Activated CD8-positive, alpha-beta T cell treated with anti-CD3 and anti-CD28 coated beads, Interleukin-2, amount 10 ng/mL, durations not matched to agents 7 days and 5 days (primary cell): ENCODE measurements at places on chromosomes 16 and 17. TPM values are rescaled to one million over a fixed set of nuclear protein-coding genes. Genes with fewer than 3 reads are reported as not detected.

DNA sequence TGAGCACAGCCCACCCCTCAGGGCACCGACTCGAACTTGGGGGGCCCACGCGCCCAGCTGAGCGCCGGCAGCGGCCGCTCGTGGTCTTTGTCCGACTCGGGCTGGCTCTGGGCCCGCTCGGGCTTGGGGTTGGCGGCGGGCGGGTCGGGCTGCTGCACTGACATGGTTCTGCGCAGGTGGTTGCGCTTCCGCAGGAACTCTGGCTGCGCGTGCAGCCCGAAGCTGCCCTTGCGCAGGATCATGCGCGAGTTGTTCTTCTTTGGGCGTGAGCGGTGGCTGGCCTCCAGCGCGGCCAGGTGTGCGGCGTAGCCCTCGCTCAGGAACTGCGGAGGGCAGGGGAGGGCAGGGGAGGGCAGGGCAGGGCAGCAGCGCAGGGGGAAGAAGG lies 11.1 kb downstream of the PIMREG start:
- peak; percentile 46 for DNase-seq

DNA sequence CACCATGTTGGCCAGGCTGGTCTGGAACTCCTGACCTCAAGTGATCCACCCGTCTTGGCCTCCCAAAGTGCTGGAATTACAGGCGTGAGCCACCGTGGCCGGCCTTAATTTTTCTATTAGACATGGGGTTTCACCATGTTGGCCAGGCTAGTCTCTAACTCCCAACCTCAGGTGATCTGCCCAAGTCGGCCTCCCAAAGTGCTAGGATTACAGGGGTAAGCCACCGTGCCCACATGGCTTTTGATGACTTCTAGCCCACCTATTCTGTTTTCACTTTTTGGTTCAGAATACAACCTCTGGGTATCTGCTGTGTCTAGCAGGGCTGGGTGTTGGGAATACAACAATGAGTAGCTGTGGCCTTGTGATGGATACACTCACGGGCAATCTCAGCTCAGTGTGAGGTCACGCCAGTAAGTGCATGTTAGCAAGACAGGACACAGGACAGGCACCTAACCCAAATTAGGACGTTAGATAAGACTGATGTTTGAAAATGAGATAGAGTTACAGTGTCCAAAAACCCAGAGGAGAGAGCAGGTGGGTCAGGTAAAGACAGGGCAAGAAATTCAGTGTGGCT lies 14.1 kb upstream of the YWHAE start:
- no peak for DNase-seq

DNA sequence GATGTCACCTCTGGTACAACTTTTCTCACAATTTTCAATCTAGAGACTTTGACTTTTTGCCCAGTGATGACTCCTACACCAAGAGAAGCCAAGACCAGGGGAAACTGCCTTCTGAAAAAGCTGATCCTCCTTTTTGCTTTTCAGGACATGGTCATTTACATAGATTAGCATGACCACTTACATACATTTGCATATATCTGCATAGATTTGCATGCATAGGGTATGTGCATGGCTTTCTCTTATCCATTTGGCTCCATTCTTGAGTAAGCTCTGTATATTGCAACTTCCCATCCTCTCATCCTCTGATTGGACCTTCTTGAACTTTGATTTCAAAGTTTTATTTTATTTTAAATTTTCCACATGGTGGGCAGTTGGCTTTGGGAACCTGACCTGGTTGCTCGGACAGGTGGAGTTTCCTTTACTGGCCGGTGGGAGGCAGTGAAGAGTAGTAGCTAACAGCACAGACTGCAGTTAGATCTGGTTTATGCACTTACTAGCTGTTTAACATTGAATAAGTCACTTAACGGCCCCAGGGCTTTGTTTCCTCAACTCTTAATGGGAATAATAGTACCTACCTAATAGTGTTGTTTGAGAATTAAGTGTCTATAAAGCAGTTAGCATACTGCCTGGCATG lies 92.9 kb downstream of the GPR139 start:
- DNase-seq, result no peak

DNA sequence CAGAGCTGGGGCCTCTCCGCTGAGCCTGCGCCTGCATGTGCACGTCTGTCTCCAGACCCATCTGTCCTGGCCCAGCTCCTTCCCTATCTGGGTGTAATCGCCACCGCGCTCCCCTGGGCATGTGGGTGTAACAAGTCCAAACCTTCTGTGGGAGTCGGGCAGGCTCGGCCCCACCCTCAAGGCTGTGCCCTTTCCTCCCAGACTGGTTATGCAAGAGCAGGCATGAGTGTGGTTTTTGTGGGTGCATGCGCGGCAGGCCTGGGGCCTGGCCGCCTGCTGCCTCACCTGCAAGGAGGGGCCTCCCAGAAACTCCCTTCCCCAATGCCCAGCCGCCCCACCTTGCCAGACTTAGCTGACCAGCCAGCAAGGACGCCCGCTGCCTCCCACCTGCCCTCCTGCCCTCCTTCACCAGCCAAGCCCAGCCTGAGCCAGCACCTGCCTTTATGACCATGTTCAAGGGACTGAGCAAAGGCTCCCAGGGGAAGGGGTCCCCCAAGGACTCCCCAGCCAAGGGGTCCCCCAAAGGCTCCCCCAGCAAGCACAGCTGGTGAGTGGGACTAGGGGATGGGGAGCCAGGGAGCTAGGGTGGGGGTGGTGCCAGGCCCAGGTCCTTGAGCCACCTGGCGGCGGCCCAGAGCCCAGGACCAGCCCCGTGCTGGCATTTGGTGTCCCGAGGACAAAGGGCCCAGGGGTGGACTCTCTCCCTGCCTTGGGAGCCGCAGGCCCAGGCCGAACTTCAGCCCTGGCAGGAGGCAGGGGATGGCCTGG lies at the start of gene EVPLL:
EVPLL (plus strand) TSS at position 342 of the 768 bp plus-strand sequence. CDS start 3,160 bp downstream, outside the sequence.
- DNase-seq, result no peak

- DNase-seq, result no peak
Observed at GRCh38 chr16:65121870-65122723, at the start of gene CDH11. CDH11 (minus strand) TSS chr16:65122063; CDS start chr16:65004869, 117,194 bp downstream.

GRCh38 chr17:3918372-3919122 lies 2.3 kb upstream of the P2RX1 start:
- no peak for DNase-seq

- DNase-seq, result no peak
Observed at GRCh38 chr16:20611350-20611902, 35.3 kb upstream of the ACSM2B start.

DNA sequence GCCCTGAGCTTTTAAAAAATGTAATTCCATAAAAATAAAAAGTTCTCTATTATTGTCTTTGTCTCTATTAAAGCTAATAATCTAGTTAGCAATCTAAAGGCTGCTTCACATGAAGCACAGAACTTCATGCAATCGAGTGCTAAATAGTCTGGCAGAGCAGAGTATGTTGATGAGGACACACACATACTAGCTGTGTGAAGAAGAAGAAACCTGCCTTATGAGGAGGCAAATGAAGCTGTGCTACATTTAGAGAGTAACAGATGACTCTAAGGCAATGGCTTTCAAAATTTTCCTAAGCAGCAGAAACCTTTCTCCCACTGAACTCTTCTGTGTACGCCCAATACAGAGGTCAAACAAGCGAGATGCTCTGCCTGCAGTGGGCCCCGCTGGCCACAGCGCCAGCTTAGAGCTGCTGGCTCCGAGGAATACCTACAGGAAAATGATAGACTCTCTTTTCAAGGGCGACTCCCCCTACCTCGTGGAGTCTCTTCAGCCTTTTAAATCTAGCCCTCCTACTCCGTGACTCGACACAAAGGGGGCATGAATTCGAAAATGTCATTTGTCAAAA lies 39.2 kb downstream of the GNA13 start:
- no peak for DNase-seq

- no peak for DNase-seq
Observed at GRCh38 chr16:53904533-53904932, 200.6 kb downstream of the FTO start.

DNA sequence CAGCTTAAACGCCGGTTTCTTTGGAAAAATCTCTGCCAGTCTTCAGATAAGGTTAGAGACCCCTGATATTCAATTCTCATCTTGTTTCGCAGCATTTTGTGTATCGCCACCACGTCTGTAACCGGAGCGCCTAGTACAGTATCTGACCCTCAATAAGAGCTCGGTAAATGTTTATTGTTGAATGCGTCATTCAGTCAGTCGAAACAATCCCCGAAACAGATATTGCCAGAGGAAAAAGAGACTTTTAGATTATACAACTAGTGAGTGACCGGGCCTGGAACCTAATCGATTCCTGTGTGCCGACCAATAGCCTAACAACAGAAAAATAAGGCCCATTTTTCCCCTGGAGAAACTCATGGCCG lies 626 bp downstream of the PELP1 start:
- no peak for DNase-seq

DNA sequence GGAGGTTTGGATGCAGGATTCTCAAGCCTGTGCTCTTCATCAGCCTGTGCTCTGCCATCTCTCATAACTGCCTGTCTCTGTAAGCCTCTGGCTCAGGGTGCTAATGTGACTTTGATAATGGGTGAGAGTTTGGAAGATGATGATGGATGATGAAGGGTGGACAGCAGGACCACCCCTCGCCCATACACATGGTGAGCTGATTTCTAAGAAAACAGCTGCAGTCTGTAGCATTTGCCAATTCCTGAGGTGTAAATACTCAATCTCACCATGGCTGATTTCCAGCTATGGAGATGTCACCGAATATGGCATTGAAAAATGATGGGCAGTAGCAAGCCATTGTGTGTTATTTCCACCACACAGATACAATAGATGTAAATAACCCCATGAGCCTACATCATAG lies 74.2 kb downstream of the ARSG start:
- no peak for DNase-seq

GRCh38 chr17:36523113-36523512 lies 11.6 kb downstream of the MYO19 start:
- DNase-seq, result no peak

GRCh38 chr17:64377769-64378282 lies 12.8 kb downstream of the PECAM1 start:
- no peak for DNase-seq

- DNase-seq, result peak; percentile 62
Observed at GRCh38 chr17:44220213-44221083, 973 bp upstream of the UBTF start.

- no peak for DNase-seq
Observed at GRCh38 chr17:32836527-32836926, 40.4 kb downstream of the MYO1D start.

DNA sequence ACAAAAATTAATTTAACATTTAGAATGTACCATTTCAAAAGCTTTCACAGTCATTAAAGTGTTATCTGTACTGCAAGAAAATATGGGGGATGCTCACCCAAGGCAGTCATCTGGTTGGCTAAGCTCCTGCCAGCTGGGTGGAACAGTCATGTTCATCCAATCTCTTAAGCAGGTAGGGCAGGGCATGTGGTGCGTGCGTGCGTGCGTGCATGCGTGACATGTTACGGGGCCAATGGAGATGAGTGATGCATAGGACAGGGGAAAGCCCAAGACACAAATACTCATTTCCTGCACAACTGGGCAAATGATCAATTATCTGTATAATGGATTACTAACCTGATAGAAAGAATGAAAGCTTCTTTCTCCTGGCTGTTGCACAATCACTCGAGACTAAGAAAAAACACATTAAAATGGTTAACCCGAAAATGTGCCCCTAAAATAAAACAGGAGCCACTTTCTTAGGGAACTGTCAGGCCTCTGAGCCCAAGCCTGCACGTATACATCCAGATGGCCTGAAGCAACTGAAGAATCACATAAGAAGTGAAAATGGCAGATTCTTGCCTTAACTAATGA lies 104.4 kb downstream of the MYO1D start:
- DNase-seq, result no peak

DNA sequence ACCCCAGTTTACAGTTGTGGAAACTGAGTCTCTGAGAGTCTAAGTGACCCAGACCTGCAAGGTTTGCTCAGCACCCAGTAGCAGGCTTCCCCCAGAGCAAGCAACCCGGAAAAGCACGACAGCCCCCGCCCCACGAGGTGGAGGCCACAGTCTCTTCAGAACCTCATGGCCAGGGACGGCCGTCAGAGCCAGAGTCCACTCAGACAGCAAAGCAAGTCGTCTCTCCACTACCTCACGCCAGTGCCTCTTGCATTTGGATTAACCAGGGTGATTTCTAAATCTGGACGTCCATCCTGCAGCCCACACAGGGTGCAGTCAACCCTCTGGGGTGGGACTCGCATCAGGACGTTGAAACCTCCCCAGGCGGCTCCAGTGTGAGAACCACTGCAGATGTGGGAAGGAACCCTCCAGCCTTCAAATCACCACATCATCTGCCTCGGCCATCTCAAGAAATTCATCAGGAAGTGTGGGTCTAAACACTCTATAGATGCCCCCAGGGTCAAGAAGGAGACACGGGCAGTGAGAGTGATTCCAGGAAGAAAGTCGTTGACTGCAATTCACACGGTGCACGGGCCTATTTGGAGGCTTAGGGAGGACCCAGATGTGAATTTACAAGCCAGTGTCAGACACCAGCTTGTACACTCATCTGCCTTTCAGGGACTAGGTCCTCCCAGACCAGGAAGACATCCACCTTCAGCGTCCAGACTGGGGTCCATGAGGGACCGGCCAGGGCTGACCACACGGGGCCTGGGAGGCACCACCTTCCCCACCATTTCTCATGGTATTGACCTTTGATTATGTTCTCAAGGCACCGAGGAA lies 20.2 kb upstream of the RBFOX3 start:
- peak; percentile 18 for DNase-seq

DNA sequence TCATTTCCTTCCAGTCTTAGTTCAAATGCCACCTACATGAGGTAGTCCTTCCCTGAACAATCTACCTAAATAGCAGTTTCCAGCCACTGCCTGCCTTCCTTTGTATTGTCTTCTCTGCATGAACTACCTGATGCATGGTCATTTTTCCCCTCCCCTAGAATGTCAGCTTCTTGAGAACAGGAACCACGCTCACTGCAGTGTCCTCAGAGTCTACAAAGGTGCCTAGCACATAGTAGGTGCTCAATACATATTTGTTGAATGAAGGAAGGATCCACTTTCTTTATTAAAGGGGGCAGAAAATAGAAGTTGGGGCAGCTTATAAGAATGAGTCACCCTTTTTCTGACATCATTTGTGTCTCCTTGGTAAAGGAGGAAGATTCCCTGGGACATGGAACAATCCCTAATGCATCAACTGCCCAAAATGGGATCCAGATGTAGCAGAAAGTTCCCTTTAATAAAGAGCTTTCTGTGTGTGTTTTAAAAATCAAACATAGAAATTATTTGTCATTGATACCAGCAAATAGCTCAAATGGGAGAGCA lies 4.4 kb upstream of the CYLD start:
- DNase-seq, result no peak

The FBXL16 gene
- 5.9 TPM for total RNA-seq

The SPNS2 gene
- total RNA-seq, result 4.2 TPM

The CCL1 gene
- not detected for total RNA-seq

The ASGR1 gene
- total RNA-seq, result 1.3 TPM

The ARL5C gene
- not detected for total RNA-seq

The KRT40 gene
- total RNA-seq, result not detected

The ABCC3 gene
- not detected for total RNA-seq

The HOXB6 gene
- total RNA-seq, result not detected

The AGRP gene
- not detected for total RNA-seq
